ENCODE measurements at places on chromosomes 7 and 10.

DNA sequence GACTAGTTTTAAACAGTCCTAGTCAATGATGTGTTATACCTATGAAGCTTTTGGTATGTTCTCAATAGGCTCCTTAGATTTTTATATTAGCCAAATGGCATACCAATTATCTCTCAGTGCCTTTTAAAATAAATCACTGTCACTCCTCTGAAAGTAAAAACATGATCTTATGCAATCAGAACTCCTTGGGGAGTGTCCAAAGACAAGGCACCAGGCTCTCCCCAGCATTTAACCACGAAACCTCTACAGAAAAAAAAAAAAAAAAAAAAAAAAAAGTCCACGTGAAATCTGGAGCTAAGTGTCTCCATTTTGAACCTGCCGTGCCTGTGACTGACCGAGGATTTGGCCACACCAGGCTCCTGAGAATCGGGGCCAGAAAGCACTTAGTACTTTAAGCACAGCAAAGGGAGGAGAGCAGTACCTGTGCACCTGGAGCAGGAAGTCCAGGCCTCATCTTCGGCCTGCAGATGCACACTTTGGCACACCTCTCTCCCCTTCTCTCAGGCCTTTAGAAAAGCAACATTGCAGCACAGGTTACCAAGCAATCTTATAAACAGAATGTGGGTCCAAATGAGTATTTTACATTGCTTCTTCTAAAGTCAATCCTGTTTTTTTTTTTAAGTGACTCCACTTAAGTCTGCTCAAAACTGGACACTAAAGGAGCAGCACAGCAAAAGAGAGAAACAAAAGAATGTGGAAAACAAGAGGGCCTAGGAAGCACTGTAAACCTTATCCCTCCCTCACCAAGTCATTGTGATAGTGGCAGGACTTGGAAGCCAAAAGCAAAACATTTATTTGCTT, 1.5 kb downstream of the FAM13C start:
- DNase-seq: no peak

DNA sequence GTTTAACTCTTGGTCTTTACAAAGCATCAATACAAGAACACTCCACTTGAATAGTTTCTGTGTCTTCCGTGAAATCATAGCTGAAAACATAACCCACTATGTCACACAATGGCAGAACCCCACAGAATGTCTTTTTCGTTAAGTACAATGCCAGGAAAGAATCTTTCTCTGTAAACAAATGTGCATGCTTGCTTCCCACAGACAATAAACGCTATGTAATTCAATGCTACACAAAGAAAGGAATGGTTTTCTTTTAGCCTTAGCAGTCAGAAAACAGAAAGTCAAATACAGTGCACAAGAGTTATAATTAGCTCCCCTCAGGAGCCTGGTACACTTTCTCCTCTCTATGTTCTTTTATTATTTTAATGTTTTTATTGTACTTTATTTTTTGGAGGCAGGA, 186.1 kb downstream of the SRPK2 start:
- DNase-seq: no peak

GRCh38 chr7:6558837-6559236, 7.6 kb upstream of the GRID2IP start:
- no peak for DNase-seq

DNA sequence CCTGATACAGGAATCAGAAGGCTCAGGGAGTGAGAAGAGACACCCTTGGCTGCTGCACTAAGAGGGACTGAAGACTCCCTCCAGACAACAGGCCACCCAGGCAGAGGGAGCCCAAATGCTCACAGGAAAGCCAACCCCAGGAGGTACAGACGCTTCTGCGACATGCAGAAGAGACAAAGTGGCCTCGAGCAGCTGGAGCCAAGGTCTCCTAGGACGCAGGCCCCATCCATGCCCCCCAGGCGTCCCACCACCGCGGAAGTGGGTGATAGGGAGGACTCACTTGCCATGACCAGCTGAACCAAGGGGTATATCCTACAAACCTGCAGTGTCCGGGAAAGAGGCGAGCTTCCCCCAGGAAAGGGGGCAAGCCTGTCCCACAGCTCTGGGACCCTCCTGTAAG, 56.9 kb downstream of the CTBP2 start:
- DNase-seq: no peak

- DNase-seq: no peak
Measured at GRCh38 chr7:137453356-137453755, 109.8 kb upstream of the PTN start.

- no peak for DNase-seq
Measured at GRCh38 chr7:20509892-20510572, 105.4 kb upstream of the ABCB5 start.

DNA sequence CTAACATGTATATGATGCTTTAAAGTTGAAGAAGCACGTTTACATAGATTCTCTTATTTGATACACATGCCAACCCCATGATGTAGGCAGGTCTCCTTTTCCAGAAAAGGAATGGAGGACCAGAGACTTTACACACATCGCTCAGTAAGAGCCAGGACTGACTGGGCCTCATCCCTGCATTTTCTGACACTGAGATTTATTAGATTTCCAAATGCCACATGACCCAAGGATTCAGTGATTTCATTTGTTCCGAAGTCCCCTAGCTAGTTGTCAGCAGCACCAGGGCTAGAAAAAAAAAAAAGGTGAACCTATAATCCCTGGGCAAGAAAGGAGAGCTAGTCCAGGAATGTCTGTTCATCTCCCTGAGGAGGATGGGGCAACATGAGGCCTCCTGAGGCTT, 143.3 kb upstream of the AGK start:
- no peak for DNase-seq

DNA sequence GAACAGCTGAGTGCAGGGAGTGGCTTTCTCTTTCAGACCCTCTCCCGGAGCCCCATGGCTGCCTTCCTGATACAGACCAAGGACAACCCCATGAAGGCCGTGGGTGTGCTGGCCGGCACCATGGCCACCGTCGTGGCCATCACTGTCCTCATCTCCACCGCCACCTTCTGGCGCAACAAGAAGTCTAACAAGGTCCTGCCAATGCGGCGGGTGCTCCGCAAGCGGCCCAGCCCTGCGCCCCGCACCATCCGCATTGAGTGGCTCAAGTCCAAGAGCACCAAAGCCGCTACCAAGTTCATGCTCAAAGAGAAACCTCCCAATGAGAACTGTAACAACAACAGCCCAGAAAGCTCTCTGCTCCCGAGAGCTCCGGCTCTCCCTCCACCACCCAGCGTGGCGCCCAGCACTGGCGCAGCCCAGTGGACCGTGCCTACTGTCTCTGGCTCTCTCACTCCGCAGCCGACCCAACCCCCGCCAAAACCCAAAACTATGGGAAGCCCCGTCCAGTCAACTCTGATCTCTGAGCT, 11.2 kb downstream of the LRIT2 start:
- DNase-seq: no peak

GRCh38 chr10:97131181-97131628, 54.6 kb downstream of the SLIT1 start:
- no peak for DNase-seq

DNA sequence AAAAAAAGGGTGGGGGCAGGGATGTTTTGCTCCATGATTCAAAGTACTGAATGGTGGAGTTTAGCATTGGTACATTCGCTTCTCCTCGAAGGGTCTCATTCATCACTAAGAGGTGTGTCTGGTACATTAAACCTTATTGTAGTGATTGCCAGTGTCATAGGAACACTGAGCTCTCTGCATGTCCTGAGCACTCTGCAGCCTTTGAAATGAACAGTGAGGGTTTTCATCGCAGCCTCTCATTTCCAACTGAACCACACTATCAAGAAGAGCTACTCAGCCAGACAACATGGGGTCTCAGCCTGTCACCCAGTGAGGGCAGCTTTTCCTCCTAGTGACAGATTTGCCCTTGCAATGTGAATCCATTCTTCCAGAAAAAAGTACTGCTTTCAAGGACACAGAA, 7.6 kb upstream of the DEPP1 start:
- no peak for DNase-seq
